OCI-LY7 (cell line): ENCODE measurements at places on chromosomes 11 and 22.

GRCh38 chr22:45319324-45319685 lies 9.6 kb downstream of the FAM118A start:
- no peak for DNase-seq

DNA sequence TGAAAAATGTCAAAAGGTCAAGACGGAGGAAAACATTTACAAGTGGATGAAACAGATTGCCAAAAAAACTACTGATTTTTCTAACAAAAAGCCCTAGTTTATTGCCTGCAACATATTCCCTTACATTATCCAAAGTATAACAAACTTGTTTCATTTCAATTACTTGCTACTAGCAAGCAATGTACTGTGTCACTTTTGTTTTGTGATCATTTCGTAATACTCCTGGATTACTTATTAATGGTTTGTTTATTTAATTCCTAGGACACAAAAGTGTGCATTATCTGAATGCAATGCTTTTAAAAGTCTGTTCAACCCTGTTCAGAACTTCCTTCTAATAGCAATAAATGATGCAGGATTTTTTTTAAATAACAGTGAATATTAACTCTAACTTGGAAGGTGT lies 50.9 kb downstream of the CCDC34 start:
- DNase-seq = no peak

- no peak for DNase-seq
These were observed 14.5 kb upstream of the BBOX1 start for GRCh38 chr11:27025957-27026733.

- peak; percentile 89 for DNase-seq
These were observed at the start of gene SNX19 for GRCh38 chr11:130916238-130916855. TSS of gene SNX19 (minus strand) at chr11:130916479. CDS start at chr11:130915939, 540 bp downstream.

GRCh38 chr22:48902001-48902869 lies 925.4 kb downstream of the BRD1 start:
- DNase-seq = no peak

DNA sequence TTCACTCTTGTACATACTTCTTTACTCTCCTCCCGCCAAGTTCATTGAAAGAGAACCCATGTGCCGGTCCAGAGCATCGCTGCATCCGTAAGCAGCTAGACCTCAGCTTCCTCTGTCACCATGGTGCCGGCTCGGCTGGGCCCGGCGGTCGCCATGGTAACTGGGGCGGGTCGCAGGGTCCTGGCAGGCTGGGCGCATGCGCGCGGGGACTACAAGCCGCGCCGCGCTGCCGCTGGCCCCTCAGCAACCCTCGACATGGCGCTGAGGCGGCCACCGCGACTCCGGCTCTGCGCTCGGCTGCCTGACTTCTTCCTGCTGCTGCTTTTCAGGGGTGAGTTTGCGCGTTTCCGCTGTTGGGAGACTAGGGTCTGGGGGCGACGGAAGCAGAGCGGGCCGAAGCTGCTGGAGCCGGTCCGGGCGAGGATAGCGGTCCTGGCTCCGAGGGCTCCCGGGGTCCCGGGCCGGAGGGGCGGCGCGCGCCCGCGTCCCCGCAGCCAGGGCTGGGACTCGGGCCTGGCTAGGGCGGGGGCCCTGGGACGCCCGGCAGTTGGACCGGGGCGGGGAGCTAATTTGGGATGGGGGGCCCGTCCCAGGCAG lies at the start of gene JAM3:
JAM3 (plus strand) TSS at position 244 of the 597 bp plus-strand sequence; CDS start at position 256, 12 bp downstream.
- DNase-seq = peak; percentile 44

GRCh38 chr11:61912530-61912898 lies 4.9 kb downstream of the RAB3IL1 start:
- no peak for DNase-seq

DNA sequence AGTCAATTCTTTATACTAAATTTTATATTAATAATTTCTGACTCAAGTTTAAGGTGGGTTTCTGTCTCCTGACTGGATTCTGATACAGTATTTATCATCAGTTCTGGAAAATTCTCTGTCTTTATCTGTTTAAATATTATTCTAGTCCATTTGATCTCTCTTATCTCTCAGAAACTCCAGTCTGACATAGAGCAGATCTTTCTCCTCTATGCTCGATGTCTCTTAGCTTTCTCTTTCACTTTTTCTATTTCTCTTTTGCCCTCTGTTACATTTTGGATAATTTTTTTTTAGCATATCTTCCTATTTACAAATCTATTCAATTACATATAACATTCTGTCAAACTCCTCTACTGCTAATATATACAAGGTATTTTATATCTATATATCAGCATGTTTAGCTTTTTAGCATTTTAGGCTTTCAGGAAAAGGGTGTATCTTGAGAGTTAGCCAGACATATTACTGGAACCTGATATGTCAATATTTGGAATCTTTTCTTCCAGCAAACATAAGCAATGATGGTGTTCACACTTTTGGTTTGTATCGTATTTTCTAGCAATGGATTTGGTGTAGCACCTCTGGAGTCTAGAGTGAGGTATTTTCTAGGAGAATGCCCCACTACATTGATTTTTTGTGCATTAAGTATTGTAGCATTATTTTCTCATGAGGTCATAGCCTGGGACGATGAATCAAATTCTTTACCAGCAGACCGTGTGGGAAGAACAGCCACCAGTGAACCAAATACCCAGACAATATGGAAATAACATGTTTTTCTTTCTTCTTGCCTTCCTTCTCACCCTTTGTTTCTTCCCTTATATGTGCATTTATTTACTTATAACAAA lies 4.1 kb upstream of the NNMT start:
- DNase-seq = no peak

DNA sequence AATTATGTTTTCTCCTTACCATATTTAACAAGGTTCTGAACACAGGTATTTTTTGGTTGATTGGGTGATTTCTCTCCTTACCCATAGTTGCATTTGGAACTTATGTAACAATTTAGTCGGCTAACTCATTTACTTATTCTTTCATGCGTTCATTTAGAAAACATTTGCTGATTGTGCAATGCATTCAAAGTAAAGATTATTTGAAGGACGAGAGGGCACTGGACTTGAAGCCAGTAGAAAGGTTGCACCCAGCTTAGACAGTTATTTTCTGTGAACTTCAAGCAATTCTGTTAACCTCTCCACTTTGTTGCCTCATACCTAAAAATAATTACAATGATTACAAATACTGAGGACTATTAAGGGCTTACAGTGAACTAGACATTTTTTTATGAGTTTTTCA lies 769.6 kb downstream of the LRRC4C start:
- DNase-seq = no peak

DNA sequence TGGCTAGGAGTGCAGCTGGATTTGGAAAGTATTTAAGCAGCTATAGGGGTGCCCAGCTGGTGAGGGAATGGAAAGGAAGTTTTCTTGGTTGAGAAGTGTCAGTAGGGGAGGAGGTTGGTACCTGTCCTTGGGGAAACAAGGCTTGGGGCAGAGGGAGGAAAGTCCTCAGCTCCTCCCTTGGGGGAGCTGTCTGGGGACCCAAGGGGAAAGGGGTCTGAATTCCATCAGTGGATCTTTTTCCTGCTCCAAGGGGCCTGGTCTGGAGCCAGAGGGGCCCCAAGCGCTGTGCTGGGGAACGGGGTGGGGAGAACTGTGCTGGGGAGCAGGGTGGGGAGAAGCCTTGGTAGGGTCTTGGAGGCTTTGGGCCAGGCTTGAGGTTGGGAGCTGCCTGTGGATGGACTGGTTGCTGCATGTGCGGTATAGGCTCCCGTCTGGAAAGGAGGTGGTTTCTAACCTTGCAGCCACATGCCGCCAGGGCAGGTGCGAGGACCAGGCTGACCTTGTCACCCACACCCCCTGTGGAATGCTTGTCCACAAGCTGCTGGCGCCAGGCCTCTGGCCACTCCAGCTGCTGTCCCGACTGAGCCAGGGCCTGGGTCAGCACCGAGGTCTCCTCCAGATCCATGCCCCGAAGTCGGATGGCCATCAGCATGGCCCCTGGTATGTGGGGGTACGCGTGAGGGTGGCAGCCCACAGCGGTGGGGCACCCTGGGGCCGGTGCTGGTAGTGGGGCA lies 963 bp downstream of the TYMP start:
- DNase-seq = peak; percentile 23

GRCh38 chr22:26658671-26659478 lies 1.5 kb downstream of the MIAT start:
- DNase-seq = peak; percentile 84

- no peak for DNase-seq
These were observed 4.8 kb downstream of the VPS51 start for GRCh38 chr11:65100674-65101350.

- no peak for DNase-seq
These were observed 21.2 kb downstream of the MUC5AC start for GRCh38 chr11:1178906-1179305.

DNA sequence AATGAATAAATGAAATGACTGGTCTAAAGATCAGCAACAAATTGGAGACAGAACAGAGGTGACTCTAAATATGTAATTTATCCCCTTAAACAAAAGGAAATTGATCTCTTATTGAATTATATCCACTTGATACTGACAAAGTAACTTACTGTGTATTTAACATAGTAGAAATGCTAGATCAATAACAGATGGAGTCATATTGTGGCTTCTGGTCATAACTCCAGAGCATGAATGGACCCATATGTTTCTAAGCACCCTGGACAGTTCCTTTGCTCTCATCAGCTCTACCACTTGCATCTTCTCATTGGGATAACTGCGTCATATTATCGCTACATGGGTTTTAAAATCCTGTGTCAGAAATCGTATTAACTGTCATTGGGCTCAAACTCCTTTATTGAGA lies 222.3 kb downstream of the ETS1 start:
- peak; percentile 34 for DNase-seq

- DNase-seq = no peak
These were observed 23.3 kb downstream of the ZBTB16 start for GRCh38 chr11:114082767-114083181.

DNA sequence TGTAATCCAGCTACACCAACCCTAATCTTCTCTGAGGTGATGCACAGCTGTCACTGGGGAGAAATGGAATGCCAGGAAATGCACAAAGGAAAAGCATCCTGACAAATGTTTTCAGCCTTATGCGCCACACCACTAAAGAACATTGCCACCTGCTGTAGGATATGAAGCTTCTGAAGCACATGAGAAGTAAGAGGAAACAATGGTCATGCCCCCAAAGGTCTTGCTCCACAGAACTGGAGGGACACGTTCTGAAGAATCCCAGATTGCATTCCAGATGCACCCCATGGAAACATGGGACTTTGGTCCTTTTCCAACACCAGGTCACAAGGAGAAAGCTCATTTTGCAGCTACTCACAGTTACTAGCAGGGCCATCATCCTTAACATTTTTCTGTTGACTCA lies 48.7 kb upstream of the ZBED5 start:
- no peak for DNase-seq

GRCh38 chr11:105734426-105734825 lies 124.6 kb downstream of the GRIA4 start:
- no peak for DNase-seq

DNA sequence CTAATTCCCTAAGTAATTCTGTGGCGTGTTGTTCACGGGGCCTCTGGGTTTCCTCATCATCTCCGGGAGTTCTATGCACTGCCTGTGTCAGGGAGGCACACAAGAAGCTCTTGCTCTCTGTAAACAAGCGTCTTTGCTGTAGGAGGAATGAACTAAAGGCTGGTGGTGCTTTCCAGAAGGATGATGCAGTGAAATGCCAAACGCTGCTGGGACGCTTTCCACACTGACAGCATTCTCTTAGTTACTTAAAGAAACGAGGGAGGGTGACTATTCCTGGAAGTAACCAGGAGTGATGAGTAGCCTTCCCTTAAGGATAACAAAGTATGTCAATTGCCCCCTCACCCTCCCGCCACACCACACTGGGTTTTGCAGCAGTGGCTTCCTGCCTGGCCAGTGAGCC lies 38.5 kb upstream of the NUP50 start:
- DNase-seq = no peak

DNA sequence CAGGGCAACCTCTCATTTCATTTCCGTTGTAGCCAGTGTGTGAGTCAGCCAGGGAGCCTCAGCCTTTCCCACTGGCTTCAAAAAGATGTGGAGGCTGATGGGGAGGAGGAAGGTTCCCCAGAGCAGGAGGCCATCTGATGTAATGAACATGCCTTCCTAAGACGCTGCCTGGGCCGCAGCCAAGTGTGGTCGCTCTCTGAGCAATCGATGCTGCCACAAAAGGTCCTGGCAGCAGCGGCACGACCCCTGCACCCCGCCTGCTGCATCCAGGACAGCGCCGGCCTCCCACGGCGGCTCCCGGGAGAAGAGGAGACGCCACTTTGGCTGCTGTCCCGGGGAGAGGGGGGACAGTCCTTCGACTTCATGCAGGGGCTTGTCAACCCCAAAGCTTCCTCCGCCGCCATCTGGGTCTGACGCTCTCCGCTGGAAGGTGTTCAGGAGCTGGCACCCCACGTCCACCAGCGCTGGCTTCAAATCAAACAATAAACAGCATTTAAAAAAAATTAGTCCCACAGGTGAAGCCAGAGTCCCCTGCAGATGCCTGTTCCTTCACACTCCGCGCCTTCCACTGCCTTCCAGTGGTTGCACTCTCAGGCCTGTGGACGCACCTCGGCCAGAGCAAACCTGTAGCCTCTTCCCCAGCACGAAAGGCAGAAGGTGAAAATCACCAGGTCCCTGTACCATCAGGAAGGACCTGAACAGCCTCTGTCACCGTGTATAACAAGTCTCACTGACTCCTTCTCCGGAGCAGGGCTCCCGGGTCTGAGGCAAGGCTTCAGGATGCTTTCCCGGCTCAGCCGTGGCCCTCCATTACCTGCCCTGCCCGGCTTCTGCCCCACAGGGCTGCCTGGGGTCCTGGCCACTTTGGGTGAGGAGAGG lies 930.7 kb downstream of the BRD1 start:
- no peak for DNase-seq

GRCh38 chr22:43852573-43853327 lies 9.6 kb downstream of the SULT4A1 start:
- DNase-seq = no peak

GRCh38 chr11:74566146-74566960 lies 26.0 kb upstream of the POLD3 start:
- DNase-seq = no peak

- peak; percentile 17 for DNase-seq
These were observed 581.1 kb upstream of the ARHGAP42 start for GRCh38 chr11:100105982-100106358.

- no peak for DNase-seq
These were observed 1.6 kb downstream of the PHF21B start for GRCh38 chr22:45008186-45008681.

GRCh38 chr11:96906476-96906875 lies 516.7 kb downstream of the JRKL start:
- no peak for DNase-seq

- DNase-seq = no peak
These were observed 320.3 kb upstream of the ZC3H12C start for GRCh38 chr11:109772892-109773291.

DNA sequence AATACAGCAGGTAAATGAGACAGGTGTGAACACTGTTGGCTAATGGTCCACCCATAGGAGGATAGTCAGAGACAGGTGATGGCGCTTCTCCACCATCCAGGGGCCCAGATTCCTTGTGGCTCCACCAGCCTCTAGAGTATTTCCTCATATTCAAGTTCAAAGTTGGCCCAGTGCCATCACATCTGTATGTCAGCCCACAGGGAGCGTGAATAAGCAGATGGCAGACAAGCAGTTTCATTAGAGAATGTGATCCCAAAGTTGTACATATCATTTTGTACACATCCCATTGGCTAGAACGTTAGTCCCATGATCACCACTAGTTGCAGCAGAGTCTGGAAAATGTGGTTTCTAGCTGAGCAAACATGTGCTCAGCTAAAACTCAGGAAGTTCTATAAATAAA lies 11.0 kb upstream of the CWF19L2 start:
- no peak for DNase-seq
